ENCODE measurements at places on chromosomes 2 and 18.

DNA sequence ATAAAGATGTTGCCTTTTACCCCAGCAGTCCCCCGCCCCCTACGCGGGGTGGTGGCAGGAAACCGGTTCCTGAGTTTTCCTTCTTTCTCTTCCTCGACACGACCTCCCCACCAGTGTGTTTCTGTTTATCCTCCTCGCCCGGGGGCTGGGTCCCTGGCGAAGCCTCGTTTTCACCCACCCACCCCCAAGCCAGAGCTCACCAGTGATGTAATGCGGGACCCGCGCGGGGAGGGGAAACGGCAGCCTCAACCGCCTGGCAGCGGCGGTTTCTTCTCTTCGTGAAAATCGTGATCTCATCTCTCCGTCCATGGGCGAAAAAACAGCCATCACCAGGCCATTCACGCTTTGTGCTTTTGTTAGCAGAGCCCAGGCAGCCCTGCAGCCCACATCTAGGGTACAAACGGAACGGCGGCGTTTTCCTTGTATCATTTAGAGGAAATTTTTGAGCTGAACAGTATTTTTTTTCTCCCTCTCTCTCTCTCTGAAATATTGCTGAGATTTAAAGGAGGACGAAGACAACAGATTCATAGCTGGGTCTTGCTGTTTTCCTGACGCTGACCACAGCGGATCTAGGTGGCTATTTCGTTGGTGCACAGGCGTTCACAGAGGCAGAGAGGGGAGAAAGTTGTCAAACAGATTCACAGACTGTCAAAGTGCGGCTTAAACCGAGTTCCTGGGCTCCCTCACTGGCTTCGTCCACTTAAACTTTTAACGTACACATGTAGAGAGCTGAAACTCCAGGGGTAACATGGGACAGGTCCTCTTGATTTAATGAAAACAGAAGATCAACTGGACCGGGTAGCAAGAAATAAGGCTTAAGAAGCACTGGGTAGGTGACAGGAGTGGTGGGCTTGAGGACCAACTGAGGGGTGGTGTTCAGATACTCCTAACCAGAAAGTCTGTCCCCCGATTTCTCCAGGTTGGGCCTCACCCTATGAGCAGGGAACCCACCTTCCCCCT lies 21.9 kb upstream of the PAX3 start:
- DNase-seq = no peak

DNA sequence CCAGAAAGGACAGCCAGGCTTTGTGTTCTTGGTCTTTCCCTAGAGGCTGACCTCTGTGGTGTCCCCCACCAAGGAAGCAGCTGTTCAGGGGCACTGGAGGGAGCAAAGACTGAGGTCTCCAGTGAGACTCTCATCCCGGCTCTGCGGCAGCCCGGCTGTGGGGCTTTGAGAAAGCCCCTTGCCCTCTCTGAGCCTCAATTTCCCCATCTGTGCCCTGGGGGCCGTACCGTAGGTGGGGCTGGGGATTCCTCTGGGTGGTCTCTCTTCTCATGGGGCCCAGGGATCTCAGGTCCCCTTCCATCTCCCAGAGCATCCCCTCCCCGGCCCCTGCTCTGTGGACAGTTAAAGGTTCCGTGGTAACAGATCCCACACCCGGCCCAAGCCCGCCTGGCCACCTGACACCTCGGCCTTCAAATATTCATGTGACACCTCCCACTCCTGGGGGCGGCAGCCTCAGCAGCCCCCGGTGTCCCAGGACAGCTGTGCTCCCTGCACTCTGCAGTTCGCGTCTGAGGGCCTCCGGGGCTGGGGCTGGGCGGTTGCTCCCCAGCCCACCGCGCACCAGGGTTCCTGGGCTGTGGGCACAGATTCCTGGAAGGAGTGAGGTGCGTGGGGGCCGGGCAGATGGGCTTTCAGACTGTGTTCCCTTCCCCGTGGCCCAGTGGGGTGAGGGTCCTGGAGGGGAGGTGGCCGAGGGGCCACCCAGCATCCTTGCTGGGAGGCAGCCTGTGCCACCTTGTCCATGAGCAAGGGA lies 15.1 kb upstream of the KLHL30 start:
- no peak for DNase-seq

DNA sequence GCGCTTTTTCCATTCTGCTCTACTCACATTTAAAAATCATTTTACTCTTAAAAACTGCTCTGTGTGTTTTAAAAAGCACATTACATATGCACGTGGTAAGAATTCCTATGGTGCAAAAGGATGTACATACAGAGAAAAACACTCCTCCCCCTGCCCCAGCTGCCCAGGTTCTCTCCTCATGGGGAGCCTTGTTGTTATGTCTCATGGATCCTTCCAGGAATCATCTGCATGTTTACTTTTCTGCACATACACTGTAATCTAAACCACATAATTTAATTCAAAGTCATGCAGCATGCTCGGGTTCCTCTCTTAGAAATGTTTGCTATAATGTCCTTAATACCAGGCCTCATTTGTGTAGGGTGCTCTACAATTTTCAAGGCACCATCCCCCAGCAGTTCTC lies 243.3 kb downstream of the LOXHD1 start:
- DNase-seq = no peak

DNA sequence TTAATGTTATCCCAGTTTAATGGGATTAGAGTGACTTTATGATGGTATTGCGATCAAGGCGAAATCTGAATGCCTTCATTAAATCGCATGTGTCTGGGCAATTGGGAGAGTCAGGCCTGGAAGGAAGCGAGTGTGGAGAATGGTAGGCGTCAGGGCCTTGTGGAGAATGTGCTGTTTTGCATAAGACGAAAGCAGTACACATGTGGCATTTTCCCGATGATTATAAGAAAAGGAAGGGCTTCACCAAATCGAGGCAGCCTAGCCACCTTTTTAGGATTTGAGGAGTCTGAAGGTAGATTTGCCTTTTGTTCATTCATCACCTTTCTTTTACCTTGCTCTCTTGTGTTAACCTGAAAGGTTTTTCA lies 1.0 kb downstream of the ZNF532 start:
- DNase-seq = no peak

GRCh38 chr2:64263315-64263714 lies 119.1 kb upstream of the PELI1 start:
- no peak for DNase-seq
